ENCODE measurements at places on chromosomes 6 and 20.

GRCh38 chr20:40953416-40953815 is 75.2 kb upstream of the TOP1 start:
- DNase-seq: no peak

DNA sequence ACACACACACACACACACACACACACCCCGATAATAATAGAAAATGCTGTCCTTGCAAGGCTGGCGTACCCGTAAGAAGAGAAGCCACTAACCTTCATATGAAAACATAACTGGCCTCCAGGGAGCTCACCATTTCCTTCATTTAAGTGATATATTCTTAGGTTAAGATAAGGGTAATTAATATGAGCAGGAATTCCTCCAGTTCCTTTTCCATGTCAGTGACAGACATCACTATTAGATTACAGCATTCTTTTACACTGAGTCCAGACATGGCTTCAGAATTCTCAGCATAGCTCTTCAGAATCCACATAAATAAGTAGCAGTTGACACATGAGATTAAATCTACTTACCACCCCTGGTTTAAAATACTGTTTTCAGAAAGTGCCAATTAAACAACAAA is 121.9 kb downstream of the SIM1 start:
- no peak for DNase-seq

DNA sequence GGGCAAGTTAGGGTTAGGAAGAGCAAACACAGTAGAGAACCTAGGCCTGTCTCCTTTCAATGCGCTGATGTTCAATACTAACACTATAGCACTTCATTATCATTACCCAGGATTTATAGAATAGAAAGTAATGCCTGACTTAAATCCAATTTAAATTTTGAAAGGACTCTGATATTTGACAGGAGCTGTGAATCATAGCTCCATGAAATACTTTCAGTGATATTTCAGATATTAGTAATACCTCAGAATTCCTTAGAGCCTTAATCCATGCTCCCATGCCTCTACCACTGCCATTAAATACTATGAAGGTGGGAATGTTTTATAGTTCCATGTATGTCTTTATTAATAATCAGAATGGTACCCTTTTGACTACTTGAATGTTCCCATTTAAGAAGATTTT is 530.2 kb downstream of the BCKDHB start:
- DNase-seq: no peak

DNA sequence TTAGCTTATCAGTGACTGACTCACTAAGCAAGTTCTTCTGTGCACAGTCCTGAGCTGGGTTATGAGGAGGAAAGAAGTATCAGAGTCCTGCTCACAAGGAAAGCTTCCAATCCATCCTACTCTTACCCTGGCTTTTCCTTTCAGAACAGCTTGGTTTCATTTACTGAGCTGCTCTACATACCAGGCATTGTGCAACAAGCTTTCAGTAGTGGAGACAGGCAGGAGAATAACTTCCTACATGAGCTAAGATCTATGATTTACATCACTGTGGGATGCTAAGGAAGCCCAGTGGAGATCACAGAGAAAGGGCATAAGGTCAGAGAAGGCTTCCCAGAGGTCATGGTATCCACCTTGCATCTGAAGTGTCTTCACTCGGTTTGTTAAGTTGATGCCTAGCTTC is 144.5 kb downstream of the MAP3K7 start:
- DNase-seq: no peak

DNA sequence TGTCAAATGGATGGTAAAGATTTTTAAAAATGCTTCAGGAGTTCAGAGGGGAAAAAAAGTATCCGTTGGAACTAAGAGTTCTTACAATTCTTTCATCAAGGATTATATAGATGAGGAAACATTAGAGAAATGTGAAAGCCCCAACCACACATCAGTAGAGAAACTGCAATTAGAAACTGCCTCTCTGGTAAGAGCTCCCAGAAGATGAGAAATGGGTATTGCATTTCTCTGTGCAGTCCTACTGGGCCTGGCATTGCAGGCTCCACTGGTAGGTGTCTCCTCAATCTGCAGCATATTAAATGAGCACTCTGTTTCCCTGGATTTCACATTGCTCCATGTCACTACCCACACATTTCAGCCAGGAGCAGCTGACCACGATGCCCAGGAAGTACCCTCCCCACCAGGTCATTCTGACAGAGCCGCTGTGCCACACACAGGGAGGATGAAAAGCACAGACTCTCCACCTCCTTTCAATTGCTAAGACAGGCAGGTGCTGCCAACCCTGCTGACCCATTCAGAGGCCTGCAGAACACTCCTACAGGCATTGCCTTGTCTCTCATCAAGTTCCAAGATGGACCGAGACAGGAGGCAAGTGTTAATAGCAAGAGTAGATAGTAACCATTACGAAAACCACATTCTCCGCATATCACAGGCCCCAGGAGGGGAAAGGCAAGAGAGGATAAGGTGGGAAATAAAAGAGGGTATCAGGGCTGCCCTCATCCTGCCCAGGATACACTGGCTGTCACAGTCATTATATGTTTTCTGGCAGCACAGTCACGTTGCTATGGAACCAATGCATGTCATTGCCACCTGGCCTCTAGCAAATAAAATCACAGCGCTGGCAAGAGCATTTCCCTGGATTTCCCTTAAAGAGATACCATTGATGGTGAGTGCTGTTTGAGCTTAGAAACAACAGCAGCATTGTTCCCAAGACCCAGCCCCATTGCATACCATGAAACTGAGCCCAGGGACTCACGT is 241.7 kb downstream of the ATXN1 start:
- DNase-seq: no peak

- DNase-seq: no peak
These were observed 13.8 kb downstream of the MARCKS start for GRCh38 chr6:113870917-113871316.

DNA sequence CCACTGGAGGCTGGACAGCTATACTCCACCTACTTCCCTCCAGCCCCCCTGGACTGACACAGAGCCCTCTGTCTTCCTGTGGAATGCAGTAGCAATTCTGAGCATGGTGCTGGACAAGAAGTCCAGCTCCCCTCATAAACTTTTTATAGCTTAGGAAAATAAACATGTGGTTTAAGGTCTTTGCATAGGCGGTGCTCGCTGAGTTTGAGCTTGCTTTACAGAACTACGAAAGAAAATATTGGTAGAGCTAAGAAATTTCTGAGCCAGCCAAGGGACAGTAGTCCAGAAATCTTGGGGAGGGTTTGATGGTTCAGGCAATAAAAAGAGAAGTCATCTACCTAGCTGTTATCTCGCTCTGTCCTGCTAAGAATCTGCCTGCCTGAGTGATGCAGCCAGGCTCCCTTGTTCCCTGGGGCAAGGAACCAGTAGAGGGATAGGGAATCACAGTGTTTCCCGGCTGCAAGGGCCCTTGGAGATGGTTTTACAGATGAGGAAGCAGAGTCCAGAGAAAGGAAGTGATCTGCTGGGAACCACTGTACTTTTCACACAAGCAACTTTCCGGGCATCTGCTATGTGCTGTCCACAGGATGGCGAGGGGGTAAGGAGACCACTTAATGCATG is 343.4 kb downstream of the CDC5L start:
- no peak for DNase-seq

- DNase-seq: no peak
These were observed 62.9 kb downstream of the SCAND1 start for GRCh38 chr20:35891375-35891774.

DNA sequence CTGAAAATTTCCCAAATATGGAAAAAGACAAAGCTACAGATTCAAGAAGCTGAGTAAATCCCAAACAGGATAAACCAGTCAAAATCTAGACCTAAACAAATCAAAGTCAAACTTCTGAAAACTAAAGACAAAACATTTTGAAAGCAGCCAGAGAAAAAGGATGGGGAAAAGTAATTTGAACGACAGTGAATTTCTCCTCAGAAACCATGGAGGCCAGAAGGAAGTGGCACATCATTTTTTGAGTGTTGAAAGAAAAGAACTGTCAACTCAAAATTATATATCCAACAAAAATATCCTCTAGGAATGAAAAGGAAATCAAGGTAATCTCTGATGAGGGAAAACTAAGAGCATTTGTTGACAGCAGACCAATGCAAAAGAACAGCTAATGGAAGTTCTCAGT is 6.8 kb downstream of the RAB23 start:
- DNase-seq: no peak

- DNase-seq: no peak
These were observed 165.4 kb upstream of the CITED2 start for GRCh38 chr6:139539852-139540251.

DNA sequence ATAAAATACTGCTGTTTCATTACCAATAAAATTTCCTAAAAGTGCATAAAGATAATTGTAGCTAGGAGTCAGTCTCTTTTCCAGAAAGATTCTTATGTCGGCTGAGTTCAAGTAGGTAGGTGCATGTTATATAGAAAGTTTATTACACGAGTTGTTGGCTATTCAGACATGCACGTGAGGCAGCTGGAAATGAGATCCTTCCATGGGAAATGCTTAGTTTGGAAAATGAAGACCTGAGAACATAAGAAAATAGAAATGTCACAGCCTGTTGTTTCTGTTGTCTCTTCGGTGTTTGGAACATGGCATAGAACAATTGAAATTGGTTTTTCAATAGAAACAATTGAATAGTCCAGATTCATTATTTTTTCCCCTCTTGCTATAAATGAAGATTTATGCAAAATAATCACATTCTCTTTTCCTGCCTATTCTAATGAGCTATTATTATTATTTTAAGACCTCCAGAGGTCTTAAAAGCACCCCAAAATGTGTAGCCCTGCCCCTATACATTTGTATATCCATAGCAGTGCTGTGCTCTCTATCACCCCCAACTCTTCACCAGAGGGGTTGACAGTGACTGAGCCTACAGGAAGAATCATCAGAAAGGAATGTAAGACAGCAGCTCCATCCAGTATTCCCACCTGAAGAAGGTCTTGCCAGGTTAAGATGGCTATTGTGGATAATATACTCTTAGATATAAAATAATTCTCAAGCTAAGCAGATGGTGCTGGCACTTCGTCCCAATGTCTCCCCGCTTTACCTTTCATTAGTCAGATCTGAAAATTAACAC is 82.2 kb downstream of the ZDHHC14 start:
- no peak for DNase-seq

Measured in BE2C (cell line).